ENCODE measurements at places on chromosomes 12 and 14.

DNA sequence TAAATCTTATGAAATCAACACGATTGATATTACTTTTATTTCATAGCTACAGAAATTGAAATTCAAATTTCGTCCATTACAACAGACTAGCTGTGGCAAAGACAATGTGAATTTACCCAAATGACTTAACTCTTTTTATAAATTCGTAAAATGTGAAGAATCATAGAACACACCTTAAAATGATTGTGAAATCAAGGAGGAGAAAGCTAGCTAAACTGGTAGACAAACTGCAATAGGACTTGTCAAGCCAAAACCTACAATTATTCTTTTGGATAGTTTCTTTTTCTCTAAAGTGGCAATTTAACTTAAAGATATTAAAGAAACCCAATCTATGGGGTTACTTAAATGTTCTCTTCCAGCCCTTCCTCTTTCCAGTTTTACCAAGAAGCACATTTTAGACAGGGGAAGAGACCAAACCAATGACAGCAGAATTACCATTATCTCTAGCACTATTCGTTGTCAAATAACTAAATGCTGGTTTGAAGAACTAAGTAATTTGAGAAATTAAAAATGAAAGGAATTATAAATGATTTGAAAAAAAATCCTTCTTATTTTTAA, 807 bp upstream of the SLC16A7 start:
- DNase-seq: no peak

- DNase-seq: no peak
These were observed 90.2 kb upstream of the PPM1H start for GRCh38 chr12:63025116-63025515.

GRCh38 chr14:31206536-31207286, 882 bp downstream of the HECTD1 start:
- DNase-seq: no peak

GRCh38 chr12:101074940-101075680, 134.9 kb downstream of the SLC5A8 start:
- DNase-seq: no peak

DNA sequence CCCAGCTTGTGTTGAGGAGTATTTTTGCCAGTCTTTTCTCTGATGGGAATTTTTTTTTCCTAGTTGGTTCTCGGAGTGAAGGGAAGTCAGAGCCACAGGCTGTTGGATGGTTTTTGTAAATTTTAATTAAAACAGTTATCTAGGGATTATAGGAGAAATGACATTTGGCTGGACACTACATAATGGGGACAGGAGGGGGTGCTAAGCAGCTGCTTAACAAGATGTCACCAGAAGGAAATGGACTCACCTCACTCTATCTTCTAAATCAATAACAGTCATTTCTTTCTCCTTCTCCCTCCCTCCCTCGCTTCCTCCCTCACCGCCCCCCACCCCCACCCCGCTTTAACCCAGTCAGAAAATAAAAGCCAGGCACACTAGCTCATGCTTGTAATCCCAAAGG, 93.4 kb upstream of the TMEM233 start:
- DNase-seq: no peak

DNA sequence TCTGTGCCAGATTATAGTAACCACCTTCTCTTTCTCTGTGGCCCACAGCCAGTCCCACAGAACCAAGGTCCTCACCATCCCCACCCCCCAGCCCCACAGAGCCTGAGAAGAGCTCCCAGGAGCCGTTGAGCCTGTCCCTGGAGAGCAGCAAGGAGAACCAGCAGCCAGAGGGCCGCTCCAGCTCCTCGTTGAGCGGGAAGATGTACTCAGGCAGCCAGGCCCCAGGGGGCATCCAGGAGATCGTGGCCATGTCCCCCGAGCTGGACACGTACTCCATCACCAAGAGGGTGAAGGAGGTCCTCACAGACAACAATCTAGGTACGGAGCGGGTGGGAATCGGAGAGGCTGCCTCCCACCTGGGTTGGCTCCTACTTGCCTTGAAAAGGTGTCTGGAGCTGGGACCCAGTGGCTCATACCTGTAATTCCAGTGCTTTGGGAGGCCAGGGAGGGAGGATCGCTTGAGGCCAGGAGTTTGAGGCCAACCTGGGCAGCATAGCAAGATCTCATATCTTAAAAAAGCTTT, 34.4 kb downstream of the PHETA1 start:
- DNase-seq: no peak

GRCh38 chr14:59868021-59868420, 2.6 kb downstream of the RTN1 start:
- no peak for DNase-seq

- no peak for DNase-seq
These were observed 142.5 kb upstream of the SSTR1 start for GRCh38 chr14:38065106-38065762.

DNA sequence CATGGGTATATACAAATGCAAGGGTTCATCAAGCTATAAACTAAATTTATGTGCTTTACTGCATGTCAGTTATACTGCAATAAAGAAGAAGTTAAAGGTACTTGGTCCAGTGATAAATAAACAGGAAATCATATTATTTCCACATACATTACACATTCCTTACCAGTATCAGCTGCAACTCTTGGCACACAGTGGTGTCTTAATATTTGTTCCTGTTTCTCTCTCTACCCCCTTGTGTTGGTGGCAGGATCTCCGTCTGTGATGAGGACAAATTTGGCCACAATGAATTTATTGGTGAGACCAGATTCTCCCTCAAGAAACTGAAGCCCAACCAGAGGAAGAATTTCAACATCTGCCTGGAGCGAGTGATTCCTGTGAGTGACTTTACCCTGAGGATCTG, 19.2 kb upstream of the OAS1 start:
- DNase-seq: no peak

- no peak for DNase-seq
These were observed 40.9 kb downstream of the RTN1 start for GRCh38 chr14:59829469-59830337.

GRCh38 chr12:78171061-78171460, 340.4 kb downstream of the NAV3 start:
- no peak for DNase-seq
